ENCODE measurements at places on chromosomes 7 and 10.
A peak's percentile ranks its signal among the peaks of the same experiment; 100 is the strongest.

- no peak for DNase-seq
Measured at GRCh38 chr10:117656385-117657367, 114.1 kb downstream of the EMX2 start.

GRCh38 chr10:130935128-130935439, 376.4 kb downstream of the TCERG1L start:
- DNase-seq: no peak

GRCh38 chr10:43822631-43823580, 174.2 kb upstream of the ZNF32 start:
- no peak for DNase-seq

DNA sequence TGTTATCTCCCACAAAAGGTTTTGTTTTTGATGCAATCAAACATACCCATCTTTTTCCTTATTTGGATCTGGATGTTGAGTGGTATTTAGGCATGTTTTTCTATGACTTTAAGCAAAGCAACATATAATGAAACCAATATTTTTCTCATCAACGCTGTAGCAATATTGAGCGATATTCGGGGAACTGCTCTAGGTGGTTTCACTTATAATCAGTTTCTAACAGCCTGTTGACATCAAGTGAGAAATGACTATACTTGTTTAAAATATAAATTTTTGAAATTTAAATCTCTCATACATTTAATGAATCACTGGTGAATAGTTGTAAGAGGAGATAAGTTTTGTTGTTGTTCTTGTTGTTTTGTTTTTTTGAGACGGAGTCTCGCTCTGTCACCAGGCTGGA, 52.8 kb upstream of the CCAR1 start:
- DNase-seq: no peak

DNA sequence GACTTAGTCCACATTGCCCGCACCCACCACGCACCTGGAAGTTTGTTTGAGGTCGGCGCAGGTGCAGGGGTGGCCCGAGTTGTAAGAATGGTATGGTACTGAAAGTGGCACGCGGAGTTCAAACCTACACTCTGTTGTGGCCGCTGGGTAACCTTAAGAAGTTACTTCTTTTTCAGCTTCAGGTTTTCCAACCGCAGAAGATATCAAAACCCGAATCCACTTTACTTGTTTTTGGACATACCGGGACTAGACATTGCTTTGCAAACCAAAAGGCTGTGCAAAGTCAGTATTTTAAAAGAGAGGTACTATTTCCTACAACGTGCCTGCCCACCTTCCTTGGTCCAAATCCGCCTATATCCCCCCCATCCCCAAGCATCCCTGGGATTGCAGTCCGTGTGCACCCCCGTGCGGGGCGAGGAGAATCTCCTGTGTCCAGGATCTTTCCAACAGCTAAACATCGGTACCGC, 1.0 kb downstream of the IGFBP3 start:
- no peak for DNase-seq

- DNase-seq: no peak
Measured at GRCh38 chr7:132933072-132933458, 148.8 kb downstream of the CHCHD3 start.

- no peak for DNase-seq
Measured at GRCh38 chr10:1199897-1200721, 143.9 kb downstream of the WDR37 start.

- no peak for DNase-seq
Measured at GRCh38 chr7:105003275-105003674, 10.7 kb upstream of the KMT2E start.

DNA sequence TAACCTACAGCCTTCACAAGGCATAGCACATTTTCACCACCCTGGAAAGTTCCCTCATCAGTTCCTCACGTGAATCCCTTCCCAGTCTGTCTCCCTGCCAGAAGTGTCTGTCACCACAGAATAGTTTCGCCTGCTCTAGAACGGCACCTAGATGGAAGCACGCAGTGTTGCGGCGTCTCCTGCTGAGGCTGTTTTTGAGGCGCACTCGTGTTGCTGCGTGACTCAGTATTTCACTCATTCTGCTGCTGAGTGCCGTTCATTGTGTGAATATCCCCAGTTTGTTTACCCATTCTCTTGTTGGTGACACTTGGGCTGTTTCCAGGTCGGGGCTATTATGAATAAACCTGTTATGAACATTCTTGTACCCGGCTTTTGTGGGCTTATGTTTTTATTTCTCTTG, 12.8 kb downstream of the NOS3 start:
- DNase-seq: no peak

DNA sequence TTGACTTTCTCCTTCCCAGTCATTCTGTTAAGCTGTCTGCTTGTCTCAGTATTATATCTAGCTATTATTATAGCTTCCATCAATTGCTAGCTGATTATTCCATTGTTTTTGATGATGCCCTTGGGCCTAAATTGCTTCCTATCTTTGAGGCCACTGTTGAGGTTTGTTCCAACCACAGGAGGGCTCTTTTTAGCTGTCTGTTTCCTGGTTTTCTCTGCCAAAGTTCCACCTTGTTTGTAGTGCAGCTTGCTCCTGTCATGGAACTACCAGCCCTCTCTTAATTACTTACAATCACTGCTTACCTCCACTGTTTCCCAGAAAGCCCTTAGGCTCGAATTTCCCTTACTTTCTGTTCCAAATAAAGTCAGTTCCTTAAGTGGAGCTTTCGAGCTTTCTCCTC, 118.7 kb upstream of the SEC61G start:
- no peak for DNase-seq

DNA sequence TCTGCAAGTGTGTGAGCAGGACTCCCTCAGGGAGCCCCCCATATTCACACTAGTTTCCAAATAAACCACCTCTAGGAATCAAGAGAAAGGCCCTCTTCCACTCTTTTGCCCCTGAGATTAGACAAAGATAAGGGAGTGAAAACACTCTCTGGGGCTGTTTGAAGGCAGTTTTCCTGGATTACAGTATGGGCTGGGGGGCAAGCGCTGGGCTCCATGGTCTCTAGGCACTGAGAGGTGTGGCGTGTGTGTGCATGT, 1.0 kb downstream of the AQP1 start:
- no peak for DNase-seq

GRCh38 chr10:92809840-92810239, 38.5 kb upstream of the EXOC6 start:
- DNase-seq: no peak

DNA sequence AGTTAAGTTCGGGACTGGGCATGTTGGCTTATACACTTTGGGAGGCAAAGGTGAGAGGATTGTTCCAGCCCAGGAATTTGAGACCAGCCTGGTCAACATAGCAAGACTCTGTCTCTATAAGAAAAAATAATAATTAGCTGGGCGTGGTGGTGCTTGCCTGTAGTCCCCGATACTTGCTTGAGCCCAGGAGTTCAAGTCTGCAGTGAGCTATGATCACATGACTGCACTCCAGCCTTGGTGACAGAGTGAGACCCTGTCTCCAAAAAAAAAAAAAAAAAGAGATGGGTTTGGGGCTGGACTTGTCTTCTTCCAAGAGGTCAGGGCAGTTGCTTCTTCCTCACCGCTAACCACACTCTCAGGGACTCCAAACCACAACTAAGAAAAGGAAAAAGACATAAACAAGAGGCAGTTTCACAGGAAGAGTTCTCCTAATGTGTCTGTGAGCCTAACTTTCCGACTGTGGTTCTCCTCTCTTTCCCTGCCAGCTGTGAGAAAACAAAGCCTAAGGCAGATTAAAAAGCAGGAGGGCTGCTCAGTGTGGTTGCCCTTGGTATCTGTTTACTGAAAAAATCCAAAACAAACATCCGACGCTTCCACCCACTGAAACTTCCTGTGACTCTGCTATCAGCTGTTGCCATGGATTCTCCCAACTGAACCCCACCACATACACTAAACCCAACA, 2.4 kb upstream of the SERPINE1 start:
- DNase-seq: no peak

DNA sequence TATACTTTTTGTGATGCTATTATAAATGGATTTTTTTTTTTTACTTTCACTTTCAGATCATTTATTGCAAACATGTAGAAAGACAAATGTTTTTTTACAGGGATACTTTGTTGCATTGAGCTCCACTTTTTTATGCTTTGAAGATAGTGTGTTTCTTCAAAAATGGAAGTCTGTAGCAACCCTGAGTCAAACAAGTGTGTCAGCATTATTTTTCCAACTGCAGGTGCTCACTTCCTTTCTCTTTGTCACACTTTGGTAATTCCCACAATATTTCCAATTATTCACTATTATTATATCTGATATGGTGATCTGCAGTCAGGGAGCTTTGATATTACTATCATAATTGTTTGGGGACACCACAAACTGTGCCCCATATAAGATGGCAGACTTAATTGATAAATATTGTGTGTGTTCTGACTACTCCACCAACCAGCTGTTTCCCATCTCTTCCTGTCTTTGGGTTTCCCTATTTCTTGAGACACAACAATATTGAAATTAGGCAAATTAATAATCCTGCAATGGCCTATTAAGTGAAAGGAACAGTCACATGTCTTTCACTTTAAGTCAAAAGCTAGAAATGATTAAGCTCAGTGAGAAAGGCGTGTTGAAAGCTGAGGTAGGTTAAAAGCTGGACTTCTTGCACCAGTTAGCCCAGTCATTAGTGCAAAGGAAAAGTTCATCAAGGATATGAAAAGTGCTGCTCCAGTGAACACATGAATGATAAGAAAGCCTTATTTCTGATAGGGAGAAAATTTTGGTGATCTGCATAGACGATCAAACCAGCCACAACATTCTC, 231.3 kb upstream of the SH2B2 start:
- no peak for DNase-seq

- DNase-seq: peak; percentile 32
Measured at GRCh38 chr7:64618785-64619456, 47.0 kb upstream of the ZNF107 start.

GRCh38 chr7:95526128-95526738, 40.5 kb downstream of the ASB4 start:
- no peak for DNase-seq

GRCh38 chr10:47279276-47279675, 20.7 kb upstream of the GDF10 start:
- no peak for DNase-seq

GRCh38 chr10:73097305-73097670, 622 bp upstream of the P4HA1 start:
- DNase-seq: no peak

DNA sequence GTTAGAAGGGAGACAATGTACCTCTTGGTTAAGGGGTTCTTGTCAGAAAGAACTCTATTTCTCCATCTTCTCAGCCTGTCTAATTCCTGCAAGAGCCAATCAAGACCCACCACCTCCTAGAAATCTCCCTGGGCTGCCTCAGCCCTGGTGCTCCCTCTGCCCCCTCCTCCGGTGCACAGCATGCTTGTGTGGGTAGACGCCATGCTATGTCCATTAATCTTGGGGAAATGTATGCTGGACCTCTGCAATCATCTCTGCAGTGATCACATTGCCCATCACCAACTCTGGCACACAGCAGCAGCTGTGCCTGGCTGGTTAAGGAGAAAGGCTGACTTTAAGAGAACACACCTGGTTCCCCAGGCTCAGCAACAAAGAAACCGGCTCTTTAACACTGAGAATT, 37.3 kb downstream of the SH3PXD2A start:
- DNase-seq: no peak

DNA sequence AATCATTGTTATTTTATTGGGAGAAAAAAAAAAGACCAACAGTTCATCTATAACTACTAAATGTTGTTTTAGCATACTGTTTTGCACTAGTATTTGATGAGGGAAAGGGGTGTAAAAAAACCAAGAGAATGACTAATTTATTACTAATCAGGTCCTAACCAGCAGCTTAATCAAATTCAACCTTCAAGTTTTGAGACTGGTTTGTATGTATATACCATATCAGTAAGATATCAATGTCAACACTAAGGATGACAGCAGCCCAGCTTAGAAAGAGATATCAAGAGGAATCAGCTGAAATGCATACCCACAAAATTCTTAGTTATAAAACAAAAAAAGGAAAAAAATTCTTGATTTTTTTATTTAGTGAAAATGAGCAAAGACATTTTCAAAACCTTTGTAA, 122.6 kb downstream of the KMT2C start:
- DNase-seq: no peak

GRCh38 chr10:105864854-105865253, 1223.8 kb downstream of the SORCS3 start:
- DNase-seq: no peak

GRCh38 chr10:96090463-96090800, 39.7 kb upstream of the ZNF518A start:
- DNase-seq: no peak

GRCh38 chr10:115957012-115957399, 316.0 kb downstream of the GFRA1 start:
- DNase-seq: no peak

DNA sequence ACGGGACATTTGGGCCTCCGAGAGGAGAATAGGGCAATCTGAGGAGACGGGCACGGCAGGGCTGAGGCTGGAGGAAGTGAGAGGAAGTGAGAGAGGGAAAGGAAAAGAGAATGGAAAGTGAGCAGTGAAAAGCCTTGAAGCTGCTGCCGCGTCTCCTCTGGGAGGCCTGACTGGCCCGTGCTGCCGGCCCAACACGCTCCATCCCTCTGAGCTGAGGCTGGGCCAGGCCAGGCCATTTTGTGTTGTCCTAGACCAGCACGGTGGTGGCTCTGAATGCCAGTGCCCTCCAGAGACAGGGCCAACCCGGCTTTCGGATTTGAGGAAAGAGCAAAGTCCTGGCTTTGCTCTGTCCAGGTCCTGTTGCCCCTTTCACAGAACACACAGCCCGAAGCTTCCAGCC, 361.1 kb upstream of the SHH start:
- DNase-seq: no peak

GRCh38 chr10:50619166-50619565, 4.6 kb downstream of the SGMS1 start:
- no peak for DNase-seq

DNA sequence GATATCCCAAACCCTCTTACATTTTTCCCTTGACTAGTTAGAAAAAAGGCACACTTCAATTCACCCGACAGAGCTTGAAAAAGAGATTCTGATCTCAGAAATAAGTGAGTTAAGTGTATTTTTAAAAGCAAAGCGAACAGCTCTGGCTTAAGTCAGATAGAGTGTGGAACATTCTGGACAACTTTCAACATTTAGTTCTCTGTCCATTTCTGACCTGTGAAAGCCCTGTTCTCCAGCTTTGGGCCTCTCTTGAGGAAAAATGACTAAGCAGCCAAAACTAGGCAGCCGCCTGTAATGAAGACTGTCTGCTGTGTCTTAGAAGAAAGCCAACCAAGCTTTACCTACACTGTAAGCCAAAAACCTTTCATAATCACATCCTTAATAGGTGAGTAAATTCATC, 50.5 kb downstream of the CDK6 start:
- no peak for DNase-seq

DNA sequence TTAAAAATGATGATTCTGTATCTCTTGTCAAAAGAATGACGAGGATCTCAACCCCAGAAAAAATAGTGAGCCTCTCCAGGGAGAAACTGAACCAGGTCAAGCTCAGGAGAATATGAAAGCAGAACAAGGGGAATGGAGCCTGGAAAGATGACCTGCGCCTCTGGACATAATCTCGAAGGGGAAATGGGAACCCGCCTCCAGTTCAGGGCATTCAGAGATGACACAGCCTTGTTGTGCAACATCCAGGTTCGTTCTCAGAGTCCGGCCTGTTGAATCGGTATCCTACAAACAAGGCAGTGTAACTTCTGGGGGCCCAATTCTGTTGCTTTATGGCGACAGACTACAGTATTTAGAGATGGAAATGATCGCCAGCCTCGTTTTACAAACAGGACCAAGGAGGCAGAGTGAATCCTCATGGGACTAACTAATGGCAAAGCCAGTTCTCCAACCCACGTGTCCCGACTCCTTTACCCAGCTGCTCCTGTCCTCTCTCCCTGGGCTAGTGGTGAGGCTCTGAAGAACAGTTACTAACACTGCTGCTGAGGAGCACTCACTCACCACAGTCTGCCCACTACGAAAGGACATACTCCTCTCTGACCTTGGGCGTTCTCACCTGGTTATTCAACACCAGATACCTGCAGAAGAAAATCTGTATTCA, 67.6 kb downstream of the JAZF1 start:
- DNase-seq: no peak

- DNase-seq: no peak
Measured at GRCh38 chr7:94590526-94591162, 65.3 kb downstream of the SGCE start.
